GM23248 (cell line): ENCODE measurements at places on chromosomes 13 and 19.

- no peak for DNase-seq
Observed at GRCh38 chr13:69947582-69947981, 160.0 kb upstream of the ATXN8OS start.

GRCh38 chr13:77456271-77456670 lies 79.2 kb upstream of the SCEL start:
- DNase-seq, result no peak

- DNase-seq, result no peak
Observed at GRCh38 chr13:20287976-20288375, 55.9 kb upstream of the GJB6 start.

- peak; percentile 45 for DNase-seq
Observed at GRCh38 chr19:48274173-48274572, 4.3 kb downstream of the ZNF114 start.

- DNase-seq, result no peak
Observed at GRCh38 chr19:44588771-44589112, 24.6 kb upstream of the IGSF23 start.

- peak; percentile 81 for DNase-seq
Observed at GRCh38 chr13:29684441-29684840, 89.0 kb upstream of the SLC7A1 start.
